ENCODE measurements at places on chromosomes 1 and 21. TPM values are rescaled to one million over a fixed set of nuclear protein-coding genes. Genes with fewer than 3 reads are reported as not detected.

GJA8 gene
- total RNA-seq: not detected

RGS8 gene
- not detected for total RNA-seq

KCNC4 gene
- total RNA-seq: 19.5 TPM

GNG5 gene
- total RNA-seq: 122 TPM

IGSF3 gene
- 2.2 TPM for total RNA-seq

RBM11 gene
- total RNA-seq: 1.4 TPM

AMY1C gene
- not detected for total RNA-seq

ACTN2 gene
- 0.44 TPM for total RNA-seq

THEMIS2 gene
- total RNA-seq: 27.7 TPM

All from activated CD4-positive, alpha-beta T cell treated with anti-CD3 and anti-CD28 coated beads, Interleukin-2, amount 10 ng/mL, durations not matched to agents 24 days and 14 days (primary cell).